D721Med (cell line): ENCODE measurements at places on chromosomes 1 and 21.

DNA sequence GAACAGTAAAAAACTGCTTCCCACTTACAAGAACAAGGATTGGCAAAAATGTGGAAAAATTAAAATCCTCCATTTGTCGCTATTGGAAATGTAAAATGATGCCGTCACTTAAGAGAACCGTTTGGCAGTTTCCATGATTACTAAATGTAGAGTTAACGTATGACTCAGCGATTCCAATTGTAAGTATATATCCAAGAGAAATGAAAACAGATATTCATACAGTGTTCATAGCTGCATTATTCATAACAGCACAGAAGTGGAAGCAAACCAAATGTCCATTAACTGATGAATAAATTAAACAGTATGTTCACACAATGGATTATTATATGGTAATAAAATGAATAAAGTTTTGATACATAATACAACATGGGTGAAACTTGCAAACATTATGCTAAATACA, 971.0 kb downstream of the AMY1C start:
- no peak for DNase-seq

GRCh38 chr1:65830306-65830705, 37.6 kb downstream of the PDE4B start:
- no peak for DNase-seq

- DNase-seq = no peak
Measured at GRCh38 chr1:53621144-53621543, 117.8 kb downstream of the GLIS1 start.

- DNase-seq = no peak
Measured at GRCh38 chr1:72366466-72366865, 84.1 kb upstream of the NEGR1 start.

GRCh38 chr1:54325284-54325683, 80.9 kb downstream of the SSBP3 start:
- DNase-seq = no peak

GRCh38 chr1:7733276-7733675, 37.8 kb upstream of the VAMP3 start:
- no peak for DNase-seq

- no peak for DNase-seq
Measured at GRCh38 chr1:29017235-29017634, 102.9 kb downstream of the EPB41 start.

DNA sequence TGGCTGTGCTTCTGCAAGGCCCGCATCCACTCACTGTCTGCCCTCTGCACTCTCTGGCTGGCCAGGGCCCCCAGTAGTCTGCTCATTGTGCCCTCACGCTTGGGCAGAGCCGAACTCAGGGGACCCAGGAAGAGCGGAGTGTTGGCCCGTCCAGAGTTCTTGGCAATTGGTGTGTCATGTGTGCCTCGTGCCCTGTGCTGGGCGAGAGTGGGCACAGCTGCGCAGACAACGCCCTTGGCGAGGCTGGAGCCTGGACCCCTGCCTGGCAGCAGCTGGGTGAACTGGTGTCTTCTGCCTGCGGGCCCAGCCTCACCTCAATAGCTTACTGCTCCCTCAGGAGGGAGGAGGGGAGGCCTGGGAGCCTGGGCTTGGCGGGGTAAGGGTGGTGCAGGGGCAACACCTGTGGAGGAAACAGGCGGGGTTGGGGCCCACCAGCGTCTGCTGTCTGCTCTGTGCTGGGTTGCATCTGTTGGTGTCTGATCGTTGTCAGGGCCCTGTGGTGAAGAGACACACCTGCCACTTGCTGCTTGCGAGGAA, 2.1 kb downstream of the GUK1 start:
- no peak for DNase-seq

DNA sequence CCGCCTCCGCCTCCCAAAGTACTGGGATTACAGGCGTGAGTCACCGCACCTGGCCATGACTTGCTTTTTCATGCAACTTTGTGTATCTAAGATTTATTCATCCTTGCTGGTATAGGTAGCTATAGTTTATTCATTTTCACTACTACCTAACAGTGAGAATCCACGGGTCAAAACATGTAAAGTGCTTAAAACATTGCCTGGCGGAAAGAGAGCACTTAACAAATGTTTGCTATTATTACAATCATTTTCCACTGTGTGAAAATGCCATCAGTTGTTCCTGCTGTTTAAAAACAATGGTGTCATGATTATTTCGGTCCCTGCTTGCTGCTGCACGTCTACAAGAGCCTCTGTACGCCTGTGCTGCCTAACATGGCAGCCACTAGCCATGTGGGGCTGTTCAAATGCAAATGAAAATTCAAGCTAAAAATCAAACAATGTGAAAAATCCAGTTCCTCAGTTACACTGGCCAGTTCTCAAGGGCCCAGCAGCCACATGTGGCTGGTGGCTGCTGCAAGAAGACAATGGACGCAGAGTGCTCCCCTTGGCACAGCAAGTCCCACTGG, 65.1 kb downstream of the CLSTN1 start:
- no peak for DNase-seq

DNA sequence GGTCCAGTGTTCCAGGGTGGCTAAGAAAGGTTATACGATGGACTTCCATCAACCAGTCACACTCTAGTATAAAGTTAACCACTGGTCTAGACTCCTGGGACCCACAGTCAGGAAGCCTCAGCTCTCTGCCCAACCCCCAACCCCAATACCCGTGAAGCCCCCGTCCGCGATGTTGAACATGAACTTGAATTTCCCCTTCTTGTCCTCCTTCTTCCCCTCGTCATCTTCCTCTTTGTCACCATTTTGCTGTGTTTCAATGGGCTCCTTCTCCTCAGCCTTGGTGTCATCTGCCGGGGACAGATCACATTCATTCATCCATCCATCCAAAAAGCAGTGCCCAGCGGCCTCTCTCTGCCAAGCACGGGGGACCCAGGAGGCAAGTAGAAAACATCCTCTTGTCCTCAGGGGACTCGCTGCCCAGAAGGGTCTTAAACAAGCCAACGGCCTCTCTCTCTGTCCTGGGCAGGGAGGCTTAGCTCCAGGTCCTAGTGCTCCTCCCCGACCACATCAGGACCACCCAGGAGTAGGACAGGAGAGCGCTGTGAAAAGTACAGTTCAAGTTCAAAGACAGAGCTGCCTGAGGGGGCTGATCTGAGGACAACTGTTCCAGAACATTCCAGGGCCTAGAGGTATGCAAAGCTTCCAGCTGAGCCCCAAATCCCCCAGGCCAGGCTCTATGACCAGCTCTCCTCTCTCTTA, 66.5 kb downstream of the KCNAB2 start:
- DNase-seq = no peak

DNA sequence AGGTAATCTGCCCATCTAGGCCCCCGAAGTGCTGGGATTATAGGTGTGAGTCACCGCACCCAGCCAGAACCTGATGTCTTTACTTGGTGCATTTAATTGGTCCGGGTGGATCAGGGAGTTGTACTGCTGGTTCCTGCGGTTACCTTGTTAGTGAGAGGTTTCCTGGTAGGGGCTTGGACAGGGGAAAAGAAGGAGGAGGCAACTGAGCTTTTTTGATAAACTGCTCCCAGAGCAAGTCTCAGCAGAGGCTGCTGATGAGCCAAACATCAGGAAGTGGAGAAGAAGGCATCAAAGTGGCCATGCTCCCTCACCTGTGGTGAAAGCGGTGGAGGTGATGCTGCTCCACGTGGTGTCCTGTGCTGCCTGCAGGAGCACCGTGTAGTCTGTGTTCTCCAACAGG, 161.5 kb upstream of the KIAA0040 start:
- DNase-seq = no peak

GRCh38 chr1:59329412-59330053, 32.6 kb downstream of the FGGY start:
- no peak for DNase-seq

GRCh38 chr1:11822091-11822490, 16.1 kb downstream of the CLCN6 start:
- DNase-seq = no peak

GRCh38 chr21:34284666-34285065, 79.1 kb upstream of the KCNE2 start:
- no peak for DNase-seq

- DNase-seq = no peak
Measured at GRCh38 chr21:41761211-41761933, 5.5 kb downstream of the RIPK4 start.

- DNase-seq = no peak
Measured at GRCh38 chr1:224689374-224689773, 73.3 kb downstream of the CNIH3 start.

DNA sequence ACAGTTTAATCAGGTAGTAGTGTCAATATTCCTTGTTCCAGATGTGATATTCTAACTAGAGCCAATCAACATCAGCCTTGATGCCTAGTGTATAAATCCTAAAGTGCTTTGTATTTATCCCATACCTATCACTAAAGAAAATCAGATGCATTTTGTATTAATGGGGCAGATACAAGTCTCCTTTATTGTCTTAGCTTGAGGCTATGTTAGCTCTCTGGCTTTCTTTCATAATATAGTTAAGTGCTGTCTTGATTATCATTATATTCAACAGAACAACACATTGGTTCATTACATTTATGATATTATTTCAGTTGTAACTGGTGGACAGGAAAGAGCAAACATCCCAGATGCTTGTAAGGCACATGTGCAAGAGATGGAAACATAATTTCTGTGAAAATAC, 338.8 kb downstream of the PLA2G4A start:
- DNase-seq = no peak

DNA sequence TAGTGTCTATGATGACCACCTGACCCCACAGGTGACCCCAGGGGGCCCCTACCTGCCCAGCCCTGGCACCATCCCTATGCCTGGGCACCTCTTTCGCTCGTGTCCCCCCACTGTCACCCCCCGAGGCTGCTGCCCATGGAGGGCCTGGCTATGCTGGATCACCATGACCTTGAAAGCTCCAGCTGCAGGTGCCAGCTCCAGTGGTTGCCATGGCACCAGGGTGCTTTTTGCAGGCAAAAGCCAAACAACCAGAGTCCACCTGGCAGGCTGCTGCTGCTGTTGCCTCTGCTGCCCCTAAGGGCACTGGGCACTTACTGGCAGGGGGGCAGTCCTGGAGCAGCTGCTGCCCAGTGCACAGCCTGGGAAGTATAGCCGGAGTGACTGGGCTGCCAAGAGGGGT, 21.7 kb downstream of the ETNK2 start:
- DNase-seq = no peak

GRCh38 chr1:85313888-85314696, 37.7 kb upstream of the BCL10 start:
- DNase-seq = no peak

- peak; percentile 47 for DNase-seq
Measured at GRCh38 chr1:164785841-164786534, 227.0 kb downstream of the PBX1 start.

- DNase-seq = no peak
Measured at GRCh38 chr1:64933296-64934070, 32.9 kb downstream of the JAK1 start.

- no peak for DNase-seq
Measured at GRCh38 chr1:49098866-49099265, 322.2 kb upstream of the BEND5 start.

- no peak for DNase-seq
Measured at GRCh38 chr1:119380983-119381662, 12.5 kb downstream of the HAO2 start.

DNA sequence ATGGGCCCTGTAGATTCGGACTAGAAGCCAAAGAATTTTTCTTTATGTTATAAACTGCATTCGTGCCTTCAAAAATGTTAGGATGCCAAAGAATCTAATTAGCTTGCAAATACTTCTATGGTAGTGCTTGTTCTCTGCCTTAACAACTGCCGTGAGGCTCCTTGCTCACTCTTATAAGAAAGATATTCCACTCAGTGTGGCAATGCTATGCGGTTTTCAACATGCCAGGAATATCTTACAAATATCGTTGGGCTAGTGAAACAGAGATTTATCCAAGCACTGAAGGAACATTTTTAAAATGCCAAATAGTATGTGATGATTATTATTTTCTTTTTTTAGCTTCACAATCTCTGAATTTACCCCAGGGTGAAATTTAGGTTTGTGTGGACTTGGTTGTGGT, 198.2 kb downstream of the GREM2 start:
- DNase-seq = no peak

DNA sequence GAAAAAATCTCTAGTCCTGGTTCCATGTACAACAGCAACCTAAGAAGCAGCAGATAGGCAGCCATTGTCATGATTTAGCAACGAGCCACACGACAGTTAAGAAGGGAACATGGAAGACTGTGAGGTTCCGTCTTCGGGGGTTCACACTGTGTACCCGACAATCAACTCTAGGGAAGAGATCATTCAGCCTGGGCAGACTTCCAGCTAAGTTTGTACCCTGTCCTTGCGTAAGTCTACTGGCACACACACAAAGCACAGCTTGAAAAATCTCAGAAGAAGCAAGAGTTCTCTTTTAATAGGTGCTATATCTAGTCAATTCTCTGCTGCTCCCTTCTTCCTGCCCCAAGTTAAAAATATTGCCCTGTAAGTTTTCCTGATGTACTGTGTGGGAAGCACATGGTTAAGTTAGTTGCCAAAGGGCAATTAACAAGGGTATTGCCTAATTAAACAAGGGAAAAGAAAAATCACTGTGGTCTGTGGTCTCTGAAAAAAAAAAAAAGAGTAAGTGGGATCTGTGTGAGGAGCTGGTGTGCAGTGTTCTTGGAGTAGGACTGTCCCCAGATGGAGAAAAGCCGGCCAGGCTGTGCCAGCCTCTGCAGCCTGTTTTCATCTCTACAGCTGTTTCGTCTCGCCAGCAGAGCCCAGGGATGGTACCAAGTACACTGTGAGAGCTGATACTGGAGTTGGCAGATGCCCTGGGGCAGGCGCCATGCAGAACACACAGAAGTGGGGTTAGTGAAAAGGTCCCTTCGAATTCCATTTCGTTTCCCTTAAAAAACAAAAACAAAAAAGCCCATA, 6.4 kb upstream of the MYBPHL start:
- no peak for DNase-seq

- DNase-seq = no peak
Measured at GRCh38 chr1:224488806-224489499, 54.4 kb upstream of the WDR26 start.

DNA sequence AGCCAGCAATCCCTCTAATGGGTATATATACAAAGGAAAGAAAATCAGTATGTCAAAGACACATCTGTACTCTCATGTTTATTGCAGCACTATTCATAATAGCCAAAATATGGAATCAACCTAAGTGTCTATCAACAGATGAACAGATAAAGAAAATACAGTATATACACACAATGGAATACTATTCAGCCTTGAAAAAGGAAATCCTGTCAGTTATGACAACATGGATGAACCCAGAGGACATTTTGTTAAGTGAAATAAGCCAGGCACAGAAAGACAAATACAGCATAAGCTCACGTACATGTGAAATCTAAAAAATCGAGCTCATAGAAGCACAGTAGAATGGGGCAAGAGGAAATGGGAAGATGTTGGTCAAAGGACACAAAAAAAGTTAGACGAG, 69.1 kb downstream of the WARS2 start:
- no peak for DNase-seq

- DNase-seq = no peak
Measured at GRCh38 chr1:28580722-28581530, 11.1 kb upstream of the RAB42 start.

DNA sequence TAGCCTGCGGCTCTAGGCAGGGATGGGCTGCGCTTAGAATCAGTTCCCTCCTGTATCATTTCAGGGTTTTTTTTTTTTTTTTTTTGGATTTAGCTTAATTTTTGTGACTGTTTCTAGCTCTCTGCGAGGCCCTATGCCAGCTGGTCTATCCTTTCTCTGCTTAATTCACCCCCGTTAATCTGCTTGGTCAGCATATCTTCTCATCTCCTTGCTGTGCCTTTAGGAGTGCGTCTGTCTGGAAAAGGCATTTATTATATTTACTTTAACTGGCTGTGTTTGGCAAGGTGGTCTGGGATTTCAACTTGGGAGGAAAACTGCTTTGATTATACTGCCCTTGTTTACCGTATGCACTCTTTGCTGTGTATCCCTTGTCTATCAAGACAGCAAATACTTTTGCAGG, 184.8 kb upstream of the KIAA0040 start:
- no peak for DNase-seq

- DNase-seq = no peak
Measured at GRCh38 chr1:200275415-200275814, 134.4 kb downstream of the ZNF281 start.
